ENCODE measurements at places on chromosomes 2 and 18.

DNA sequence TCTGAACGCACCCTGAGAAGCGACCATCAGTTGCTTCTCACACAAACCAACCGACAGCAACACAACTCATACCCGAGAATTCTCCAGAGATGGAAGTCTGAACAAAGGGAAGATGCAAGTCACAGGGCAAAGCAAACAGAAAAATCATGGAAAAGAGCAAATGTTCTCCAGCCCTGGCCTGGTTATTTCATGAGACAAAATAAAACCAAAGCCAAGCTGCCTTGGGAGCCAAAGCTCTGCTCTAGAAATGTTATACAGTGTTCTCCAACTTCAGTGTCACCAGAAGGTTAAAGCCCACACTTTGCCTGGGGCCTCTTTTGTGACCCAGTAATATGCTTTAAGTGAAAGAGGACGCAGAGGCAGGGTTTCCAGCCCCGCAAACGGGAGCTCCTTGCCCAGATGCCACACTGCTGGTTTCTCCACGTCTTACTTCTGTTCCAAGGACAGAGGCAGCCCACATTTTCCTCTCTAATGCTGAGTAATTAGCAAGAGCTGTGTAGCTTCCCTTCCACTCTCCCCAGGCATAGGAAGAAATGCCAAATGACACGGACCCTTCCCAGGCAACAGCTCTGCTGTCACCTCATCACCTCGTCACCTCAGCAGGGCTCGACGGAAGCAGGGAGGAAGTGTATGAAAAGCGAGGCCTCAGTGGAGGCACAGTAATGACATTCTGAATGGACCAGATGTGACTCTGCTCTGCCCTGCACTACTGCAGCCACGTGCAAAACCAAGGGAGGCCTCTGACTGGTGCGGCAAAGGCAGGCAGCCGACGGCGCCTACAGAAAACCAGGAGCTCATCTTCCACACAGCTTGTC, 64.7 kb downstream of the FBXO15 start:
- no peak for DNase-seq

DNA sequence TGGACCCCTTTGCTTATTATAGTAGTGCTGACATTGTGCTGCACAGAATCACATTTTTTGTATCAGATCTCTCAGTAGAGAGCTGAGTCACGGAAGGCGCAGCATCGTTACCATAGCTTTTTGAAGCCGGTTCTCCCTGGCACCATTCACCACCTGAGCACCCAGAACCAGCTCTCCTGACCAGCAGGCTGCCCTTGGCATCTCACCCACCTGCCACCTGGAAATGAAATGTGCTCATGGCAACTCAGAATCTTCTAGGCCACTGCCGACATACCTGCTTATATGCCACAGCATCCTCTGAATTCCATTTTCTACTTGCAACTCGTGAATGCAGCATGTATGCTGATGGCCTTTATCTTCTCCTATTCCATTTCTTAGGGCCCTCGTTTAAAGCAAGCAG, 62.7 kb downstream of the COA5 start:
- DNase-seq, result no peak

GRCh38 chr2:64716569-64716968, 62.9 kb upstream of the SERTAD2 start:
- no peak for DNase-seq

- no peak for DNase-seq
Measured at GRCh38 chr18:43501099-43501498, 223.8 kb upstream of the SYT4 start.

- no peak for DNase-seq
Measured at GRCh38 chr18:35697869-35698268, 116.3 kb downstream of the GALNT1 start.

- no peak for DNase-seq
Measured at GRCh38 chr2:97708048-97708380, 5.4 kb upstream of the ZAP70 start.

GRCh38 chr2:98564541-98565132, 43.7 kb downstream of the COA5 start:
- DNase-seq, result no peak

- DNase-seq, result no peak
Measured at GRCh38 chr2:70833246-70833645, 2.4 kb downstream of the CD207 start.

DNA sequence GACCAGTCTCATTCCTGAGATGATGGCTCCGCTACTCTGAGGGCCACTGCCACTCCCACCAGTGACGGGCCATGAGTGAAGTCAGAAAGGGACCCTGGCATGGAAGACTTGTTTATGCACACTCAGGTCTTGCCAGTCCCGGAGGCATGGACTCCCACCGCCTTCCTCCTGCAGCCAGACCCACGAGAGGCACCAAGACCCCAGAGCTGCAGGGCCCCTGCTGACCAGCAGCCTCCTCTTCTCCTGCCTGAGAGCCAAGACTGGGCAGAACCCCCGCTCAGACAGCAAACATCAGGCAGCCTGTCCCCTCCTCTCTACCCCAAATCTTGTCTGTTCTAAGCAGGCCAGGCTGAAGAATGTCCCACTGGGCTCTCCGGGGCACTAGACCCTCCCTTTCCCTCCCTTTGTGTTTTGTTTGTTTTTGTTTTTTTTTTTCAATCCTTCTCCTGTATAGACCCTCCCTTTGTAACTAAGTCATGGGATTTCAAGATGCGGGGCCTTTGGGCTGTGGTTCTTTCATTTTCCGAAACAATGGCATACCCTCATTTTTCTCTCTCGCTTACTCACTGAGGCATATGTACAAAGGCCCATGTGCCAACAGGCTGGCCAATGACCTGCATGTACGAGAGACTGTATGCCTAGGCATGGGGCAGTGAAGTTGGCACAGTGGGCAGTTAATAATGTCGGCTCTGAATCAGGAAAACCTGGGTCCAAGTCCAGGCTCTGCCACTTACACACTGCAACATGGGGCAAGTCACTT, 24.3 kb upstream of the MAPRE3 start:
- no peak for DNase-seq

DNA sequence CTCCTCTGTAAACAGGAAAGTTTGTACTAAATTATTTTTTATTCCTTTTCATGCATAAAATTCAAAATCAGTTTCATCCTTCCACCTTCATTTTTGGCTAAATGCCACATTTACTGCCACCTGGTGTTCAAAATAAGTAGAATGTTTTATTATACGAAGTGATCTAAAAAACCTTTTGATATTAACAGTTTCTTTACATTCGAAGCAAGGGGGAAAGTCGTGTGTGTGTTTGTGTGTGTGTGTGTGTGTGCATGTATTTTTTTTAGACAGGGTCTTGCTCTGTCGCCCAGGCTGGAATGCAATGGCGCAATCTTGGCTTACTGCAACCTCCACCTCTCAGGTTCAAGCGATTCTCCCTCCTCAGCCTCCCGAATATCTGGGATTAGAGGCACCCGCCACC, 9.0 kb upstream of the SCN9A start:
- no peak for DNase-seq

- DNase-seq, result peak; percentile 23
Measured at GRCh38 chr2:126886211-126886915, 12.3 kb upstream of the TEX51 start.

- DNase-seq, result no peak
Measured at GRCh38 chr2:208820014-208820688, 413.6 kb downstream of the PTH2R start.

DNA sequence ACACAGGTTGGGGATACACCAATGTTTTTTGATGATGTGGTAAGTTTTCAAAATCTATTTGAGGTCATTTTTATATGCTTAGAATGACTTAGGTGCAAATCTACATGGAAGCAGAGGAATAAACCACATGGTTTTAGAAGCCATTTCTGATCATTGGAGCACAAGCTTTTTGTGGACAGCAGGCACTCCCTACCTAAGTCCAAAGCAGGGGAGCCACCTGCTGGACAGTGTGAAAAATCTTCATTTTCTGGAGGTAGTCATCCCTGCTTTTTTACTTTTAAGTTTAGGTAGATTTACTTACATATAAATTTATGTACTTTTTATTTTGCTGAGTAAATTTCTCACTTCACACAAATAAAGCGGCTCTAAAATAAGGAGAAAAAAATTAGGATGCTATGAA, 323.2 kb downstream of the PLCL1 start:
- no peak for DNase-seq

DNA sequence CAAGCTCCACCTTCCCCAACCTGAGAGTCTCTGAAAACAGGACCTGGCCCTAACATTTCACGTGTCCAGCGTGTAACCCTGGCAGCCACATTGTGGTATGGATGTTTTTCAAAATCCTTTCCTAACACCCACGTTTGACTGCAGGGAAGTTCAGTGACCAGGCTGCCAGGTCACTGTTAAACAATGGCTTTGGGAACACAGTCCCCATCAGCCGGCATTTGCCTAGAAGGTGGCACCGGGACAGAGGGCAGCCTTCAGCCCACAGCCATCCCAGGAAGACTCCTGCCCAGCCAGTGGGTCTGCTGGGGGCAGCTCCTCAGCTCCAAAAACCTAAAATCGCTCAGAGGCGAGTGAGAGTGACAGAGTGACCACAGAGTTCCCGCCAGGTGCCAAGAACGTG, 140.2 kb downstream of the SH3BP4 start:
- no peak for DNase-seq

GRCh38 chr18:36381075-36381474, 83.6 kb downstream of the FHOD3 start:
- no peak for DNase-seq

DNA sequence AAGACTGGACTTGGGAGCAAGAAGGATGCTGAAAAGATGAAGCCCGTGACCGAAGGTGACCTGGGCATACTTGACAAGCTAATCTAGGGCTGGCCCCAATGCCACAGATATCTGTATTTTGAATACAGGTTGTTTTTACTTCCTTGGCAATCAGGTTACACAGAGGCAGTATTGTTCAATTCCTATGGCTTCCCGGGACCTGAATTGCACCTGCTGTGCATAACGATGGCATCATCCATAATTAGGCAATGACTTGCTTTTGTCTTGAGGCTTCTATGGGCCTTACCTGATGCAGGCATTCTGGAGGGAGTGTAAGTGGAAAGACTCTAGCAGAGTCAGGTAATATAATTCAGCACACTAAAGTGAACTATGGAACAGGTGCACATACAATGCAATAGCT, 60.6 kb upstream of the CUL3 start:
- DNase-seq, result no peak

GRCh38 chr18:40088130-40088529, 1866.9 kb upstream of the PIK3C3 start:
- no peak for DNase-seq

DNA sequence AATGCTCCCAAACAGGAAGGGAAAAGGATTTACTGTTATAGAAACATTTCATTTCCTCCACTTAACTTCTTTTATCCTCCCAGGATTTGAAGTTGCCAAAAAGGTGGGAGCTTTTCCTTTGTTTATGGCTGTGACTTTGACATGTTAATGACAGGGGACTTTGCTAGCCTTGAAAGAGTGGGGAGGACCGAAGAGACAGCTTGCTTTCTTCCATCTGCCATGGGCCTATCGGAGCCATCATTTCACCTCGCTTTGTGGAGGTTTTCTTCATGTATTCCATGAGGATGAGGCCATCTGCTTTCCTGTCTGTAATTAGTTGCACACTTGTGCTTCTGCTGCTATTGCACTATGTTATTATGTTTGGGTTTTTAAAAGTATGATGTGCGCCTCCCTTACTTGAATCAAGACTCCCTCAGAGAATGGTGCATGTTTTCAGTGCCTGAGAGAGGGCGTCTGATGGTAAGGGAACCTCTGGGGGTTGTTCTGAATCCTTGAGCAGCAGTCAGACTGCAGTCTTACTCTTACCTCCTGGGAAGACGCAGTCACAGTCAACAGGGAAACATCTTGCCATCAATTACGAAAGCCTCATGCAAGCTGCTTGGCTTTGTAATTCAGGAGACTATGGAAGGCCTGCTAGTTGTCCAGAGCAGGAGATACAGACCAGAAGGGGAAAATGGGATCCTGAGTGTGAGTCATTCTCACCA, 173.3 kb upstream of the MGAT5 start:
- DNase-seq, result no peak

- no peak for DNase-seq
Measured at GRCh38 chr2:191177751-191178736, 27.2 kb upstream of the STAT4 start.

GRCh38 chr2:68825866-68826265, 45.3 kb downstream of the BMP10 start:
- DNase-seq, result no peak

- no peak for DNase-seq
Measured at GRCh38 chr2:102268510-102269199, 42.7 kb upstream of the IL1RL1 start.

DNA sequence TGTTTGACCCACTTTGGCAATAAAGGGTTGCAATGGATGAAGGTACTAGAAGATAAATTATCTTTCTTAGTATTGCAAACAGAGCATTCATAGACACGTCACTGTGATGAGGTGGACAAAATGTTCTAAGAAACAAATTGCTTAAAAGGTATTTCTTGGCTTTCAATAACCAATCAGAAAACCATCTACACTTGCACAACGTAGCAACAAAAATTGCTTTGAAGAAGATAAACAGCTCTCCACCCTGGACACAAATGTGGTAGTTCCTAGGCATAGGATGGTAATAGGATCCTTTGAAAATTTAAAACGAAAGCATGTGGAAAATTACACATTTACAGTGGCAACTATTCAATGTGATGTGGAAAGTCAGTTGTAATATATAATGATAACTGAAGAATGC, 439.9 kb upstream of the ETAA1 start:
- DNase-seq, result no peak
